Regular cardiac myocyte (primary cell): ENCODE measurements at places on chromosomes 4 and X. TPM values are rescaled to one million over a fixed set of nuclear protein-coding genes. Genes with fewer than 3 reads are reported as not detected.

ASMT gene
- not detected in 2 replicates for total RNA-seq

LUZP4 gene
- not detected in 2 replicates for total RNA-seq

EDNRA gene
- total RNA-seq = 8.4 and 10.1 TPM in 2 replicates

SYP gene
- total RNA-seq = 0.19 and 0.28 TPM in 2 replicates

SLC10A6 gene
- total RNA-seq = not detected in 2 replicates

CWH43 gene
- not detected in 2 replicates for total RNA-seq
